ENCODE measurements at places on chromosomes 6 and 20. TPM values are rescaled to one million over a fixed set of nuclear protein-coding genes. Genes with fewer than 3 reads are reported as not detected.

Gene C20orf144
- polyA plus RNA-seq = 0.05 TPM

Gene SIRPB1
- polyA plus RNA-seq = 0.63 TPM

Gene ZNF311
- polyA plus RNA-seq = 0.63 TPM

Gene RMND1
- 13.0 TPM for polyA plus RNA-seq

Gene JPH2
- 78.2 TPM for polyA plus RNA-seq

Measured in right cardiac atrium (tissue), 5 donors.